Body of pancreas (tissue), 4 donors: ENCODE measurements at places on chromosomes 2 and 18. TPM values are rescaled to one million over a fixed set of nuclear protein-coding genes. Genes with fewer than 3 reads are reported as not detected.

- H3K27me3 ChIP-seq, result no peaks in the 10 kb centered on the region
- peaks cover 16% of the 10 kb centered on the region for H3K4me1 ChIP-seq
- no peak overlapping the region for H3K4me3 ChIP-seq
- DNase-seq, result no peak
These were observed 52.4 kb upstream of the B3GNT7 start for GRCh38 chr2:231343006-231343710.

DNA sequence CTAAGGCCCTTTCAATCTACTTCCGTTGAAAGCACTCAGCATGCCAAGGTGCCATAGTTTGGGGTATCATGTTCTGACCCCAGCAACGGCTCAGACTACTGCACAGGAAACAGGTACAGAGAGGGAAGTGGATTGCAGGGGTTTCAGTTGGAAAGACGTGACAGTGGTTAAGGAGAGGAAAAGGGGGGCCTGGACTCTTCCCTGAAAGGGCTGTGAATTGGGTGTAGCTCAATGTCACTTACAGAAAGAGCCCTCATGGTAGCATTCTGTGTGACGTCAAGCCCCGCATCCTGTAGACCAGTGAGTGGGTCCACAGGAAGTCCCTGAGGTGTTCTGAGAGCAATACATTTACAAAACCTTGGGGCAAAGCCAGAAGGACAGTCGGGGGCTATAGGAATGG is 121.5 kb upstream of the GYPC start:
- no peak for DNase-seq
- H3K4me1 ChIP-seq, result no peaks in the 10 kb centered on the region
- no peaks in the 10 kb centered on the region for H3K36me3 ChIP-seq
- no peak overlapping the region for H3K27ac ChIP-seq
- H3K4me3 ChIP-seq, result no peak overlapping the region
- no peaks in the 10 kb centered on the region for H3K27me3 ChIP-seq

DNA sequence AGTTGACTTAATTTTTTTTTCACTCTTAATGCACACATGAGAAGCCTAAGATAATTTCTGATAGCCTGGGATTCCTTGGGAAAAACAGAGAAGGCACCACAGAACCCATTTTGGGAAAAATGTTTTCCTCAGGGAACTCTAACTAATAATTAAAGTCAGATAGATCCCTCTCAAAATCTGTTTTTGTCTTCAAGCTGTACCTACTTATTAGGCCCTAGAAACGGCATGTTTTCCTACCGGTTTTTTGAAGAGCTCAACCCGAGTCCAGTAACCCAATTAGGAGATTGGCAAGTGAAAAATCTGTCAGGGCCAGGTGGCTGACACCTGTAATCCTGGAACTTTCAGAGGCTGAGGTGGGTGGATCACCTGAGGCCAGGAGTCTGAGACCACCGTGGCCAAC is 16.1 kb upstream of the PDK1 start:
- no peak for DNase-seq
- H3K27ac ChIP-seq, result no peak overlapping the region
- no peak overlapping the region for H3K4me3 ChIP-seq
- H3K27me3 ChIP-seq, result no peaks in the 10 kb centered on the region
- no peaks in the 10 kb centered on the region for H3K36me3 ChIP-seq
- H3K4me1 ChIP-seq, result no peaks in the 10 kb centered on the region

DNA sequence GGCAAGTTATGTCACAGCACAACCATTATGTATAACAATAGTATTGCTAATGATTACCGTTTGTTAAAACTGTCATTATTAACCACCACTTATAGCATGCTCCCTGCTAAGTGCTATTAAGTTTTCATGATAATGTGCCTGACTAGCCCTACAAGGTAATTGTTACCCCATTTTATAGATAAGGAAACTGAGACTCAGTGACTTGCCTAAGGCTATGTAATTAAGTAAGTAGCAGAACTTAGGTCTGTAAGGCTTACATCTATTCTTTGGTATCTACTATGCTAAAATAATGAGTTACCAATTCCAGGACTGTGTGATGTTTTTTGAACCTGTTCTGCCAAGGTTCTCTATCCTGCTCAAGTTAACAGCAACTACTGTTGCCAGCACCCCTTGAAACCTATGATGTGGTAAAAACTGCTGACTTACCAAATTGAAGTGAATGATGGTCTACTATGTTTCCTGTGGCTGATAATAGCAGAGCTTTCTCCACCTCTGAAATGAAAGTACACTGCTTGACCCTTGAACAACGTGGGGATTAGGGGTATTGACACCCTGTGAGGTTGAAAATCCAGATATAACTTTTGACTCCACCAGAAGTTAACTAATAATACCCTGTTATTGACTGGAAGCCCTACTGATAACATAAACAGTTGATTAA is 18.2 kb downstream of the ACVR2A start:
- peaks cover 26% of the 10 kb centered on the region for H3K4me1 ChIP-seq
- no peaks in the 10 kb centered on the region for H3K27me3 ChIP-seq
- DNase-seq, result no peak
- H3K36me3 ChIP-seq, result no peaks in the 10 kb centered on the region
- no peak overlapping the region for H3K4me3 ChIP-seq

DNA sequence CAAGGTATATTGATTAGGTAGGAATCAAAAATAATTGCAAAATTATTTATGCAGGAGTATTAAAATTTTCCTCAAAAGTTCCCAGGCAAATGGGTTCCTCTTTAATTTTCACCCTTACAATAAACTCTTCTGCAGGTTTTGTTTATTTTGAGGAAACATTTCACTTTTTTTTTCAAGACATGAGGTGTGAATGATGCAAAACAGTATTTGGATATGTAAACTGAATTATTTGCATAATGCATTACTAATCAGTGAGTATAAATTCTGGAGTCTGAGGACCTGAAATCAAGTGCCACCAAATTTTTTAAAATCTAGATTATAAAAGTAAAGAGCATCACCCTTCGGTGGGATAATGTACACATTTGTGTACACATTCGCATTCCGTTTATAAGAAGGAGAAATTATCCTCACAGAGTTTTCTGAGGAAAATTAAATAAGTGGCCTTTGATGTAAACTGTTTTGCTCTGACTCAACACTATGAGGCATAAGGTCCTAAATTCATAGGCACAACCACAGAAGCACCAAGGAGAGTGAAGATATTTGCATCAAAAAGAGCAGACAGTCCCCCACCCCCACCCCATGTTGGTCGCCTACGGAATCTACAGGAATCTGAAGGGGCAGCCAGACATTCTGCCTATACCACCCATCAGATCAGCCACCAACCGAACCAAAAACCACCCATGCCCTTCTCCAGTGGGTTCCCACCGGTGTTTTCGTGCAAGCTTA is 33.1 kb downstream of the BCL11A start:
- H3K36me3 ChIP-seq, result no peaks in the 10 kb centered on the region
- H3K27ac ChIP-seq, result no peak overlapping the region

DNA sequence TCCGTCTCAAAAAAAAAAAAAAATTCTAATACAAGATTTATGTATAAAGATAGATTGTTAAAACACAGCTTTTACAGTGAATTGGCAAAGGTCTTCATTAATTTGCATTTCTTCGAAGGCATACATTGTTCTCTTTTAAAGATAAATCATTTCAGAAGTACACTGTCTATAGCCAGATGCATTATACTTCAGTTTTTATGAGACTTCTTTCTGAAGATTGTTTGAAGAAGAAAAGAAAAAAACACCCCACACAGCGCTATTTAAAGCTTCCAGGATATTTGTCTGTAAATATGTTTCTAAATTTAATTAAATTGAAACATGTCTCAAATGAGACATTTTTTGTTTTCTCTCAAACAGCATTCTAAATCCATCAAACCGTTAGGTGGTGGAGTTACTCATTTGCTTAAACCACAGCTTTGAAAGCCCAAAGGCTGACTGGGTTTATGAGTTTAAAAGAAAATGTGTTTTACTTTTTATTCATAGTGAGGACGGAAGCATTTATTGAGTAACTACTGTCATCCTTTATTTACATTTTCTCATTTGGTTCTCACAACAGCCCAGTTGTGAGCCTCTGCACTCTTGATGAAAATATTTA is 42.4 kb upstream of the C1GALT1C1L start:
- H3K27me3 ChIP-seq, result no peaks in the 10 kb centered on the region
- H3K36me3 ChIP-seq, result no peaks in the 10 kb centered on the region
- no peak overlapping the region for H3K4me3 ChIP-seq
- no peak for DNase-seq
- no peaks in the 10 kb centered on the region for H3K4me1 ChIP-seq

DNA sequence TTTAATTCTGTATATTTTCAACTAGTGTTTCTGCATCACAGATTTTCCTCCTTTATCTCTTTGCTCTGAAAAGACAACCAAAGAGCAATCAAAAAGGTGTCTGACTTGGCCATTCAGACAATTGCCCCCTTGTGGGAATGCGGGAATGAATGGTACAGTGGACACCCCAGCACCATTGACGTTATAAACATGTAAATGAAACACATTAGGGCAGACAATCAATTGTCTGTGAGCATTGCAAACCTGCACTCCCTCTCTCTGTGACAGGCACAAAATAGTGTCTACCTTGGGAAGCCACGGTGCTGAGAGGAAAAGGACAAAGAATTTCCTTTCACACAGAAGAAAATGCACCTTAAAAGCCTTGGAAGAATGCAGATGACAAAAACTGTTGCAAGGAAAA is 8.0 kb downstream of the ZEB2 start:
- no peaks in the 10 kb centered on the region for H3K36me3 ChIP-seq
- H3K27me3 ChIP-seq, result no peaks in the 10 kb centered on the region
- H3K27ac ChIP-seq, result no peak overlapping the region
- DNase-seq, result no peak

DNA sequence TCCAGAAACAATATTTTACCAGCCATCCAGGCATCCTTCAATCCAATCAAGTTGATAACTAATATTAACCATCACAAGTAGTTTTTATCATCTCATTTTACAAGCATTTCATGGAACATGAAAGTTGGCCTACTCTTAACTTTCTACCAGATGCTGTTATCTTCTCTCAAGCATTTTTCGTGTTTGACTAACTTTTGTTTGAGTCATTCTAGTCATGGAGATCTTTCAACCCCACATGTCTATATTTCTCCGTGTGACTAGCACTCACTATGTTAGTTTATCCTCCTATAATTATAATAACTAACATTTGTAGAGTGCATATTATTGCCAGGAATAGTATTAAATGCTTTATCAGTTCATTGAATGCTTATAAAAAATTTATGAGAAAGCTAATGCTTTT is 307.0 kb upstream of the CWC22 start:
- no peak for DNase-seq
- no peaks in the 10 kb centered on the region for H3K36me3 ChIP-seq
- no peaks in the 10 kb centered on the region for H3K27me3 ChIP-seq
- H3K4me3 ChIP-seq, result no peak overlapping the region

GRCh38 chr2:22403748-22404147 is 981.2 kb upstream of the KLHL29 start:
- no peaks in the 10 kb centered on the region for H3K36me3 ChIP-seq
- DNase-seq, result no peak
- peaks cover 7% of the 10 kb centered on the region for H3K4me1 ChIP-seq
- no peaks in the 10 kb centered on the region for H3K27me3 ChIP-seq
- no peak overlapping the region for H3K27ac ChIP-seq

Gene FSIP2
- 1.3 TPM for total RNA-seq
